ENCODE measurements at places on chromosomes 5 and 9.

DNA sequence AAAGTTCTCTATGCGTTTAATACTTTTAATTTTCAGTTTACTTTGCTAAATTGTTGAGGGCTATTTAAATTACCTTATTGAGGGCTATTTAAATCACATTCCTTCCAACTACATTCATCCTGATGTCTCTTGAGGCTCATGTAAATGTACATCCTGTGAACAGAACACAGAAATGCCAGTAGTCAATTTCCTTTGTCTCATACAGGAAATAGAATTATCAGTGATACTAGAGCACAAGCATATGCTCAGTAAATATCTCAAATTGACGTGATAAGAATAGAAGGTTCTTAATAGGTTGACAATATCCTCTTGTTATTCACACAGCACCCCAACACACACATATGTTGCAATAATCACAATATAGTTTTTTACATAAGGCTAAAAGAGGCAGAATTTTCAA is 449.0 kb downstream of the CYLC2 start:
- no peak for DNase-seq

DNA sequence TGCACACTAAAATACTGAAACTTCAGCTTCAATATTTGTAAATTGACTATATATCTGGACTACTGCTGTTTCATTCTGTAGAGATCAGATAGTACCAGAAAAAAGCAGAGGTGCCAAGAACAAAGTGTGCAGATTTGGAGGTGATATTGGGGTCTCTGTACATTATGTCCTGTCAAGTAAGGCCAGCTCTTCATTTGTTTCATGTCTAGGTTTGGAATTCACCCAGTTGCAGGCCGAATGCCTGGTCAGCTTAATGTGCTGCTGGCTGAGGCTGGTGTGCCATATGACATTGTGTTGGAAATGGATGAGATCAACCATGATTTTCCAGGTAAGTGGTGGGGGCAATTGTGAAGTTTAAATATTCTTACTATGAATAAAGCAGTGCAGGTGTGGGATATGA is 96.9 kb downstream of the NNT start:
- peak; percentile 14 for DNase-seq

DNA sequence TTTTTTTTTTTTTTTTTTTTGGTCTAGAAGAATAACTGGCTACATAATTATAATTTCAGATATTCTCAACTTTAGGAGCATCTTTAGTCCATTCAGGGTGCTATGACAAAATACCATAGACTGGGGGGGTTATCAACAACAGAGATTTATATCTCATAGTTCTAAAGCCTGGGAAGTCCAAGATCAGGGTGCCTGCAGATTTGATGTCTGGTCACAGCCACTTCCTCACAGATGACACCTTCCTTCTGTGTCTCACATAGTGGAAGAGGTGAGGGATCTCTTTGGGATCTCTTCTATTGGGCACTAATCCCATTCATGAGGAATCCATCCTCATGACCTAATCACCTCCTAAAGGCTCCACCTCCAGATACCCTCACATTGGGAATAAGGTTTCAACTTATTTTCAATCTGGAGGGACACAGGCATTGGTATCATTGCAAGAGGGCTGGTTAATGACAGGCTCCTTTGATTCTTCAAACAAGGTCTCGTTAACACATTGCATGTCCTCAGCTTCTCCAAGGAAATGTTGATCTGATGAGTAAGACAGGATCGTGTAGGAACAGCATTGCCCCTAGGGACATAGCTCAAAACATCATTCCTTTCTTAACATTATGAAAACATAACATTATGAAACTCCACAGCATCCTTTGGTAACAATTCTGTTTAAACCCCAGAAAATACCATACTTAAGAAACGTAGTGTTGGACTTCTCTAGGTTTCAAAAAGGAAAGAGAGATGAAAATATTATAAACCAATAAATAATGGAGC is 372.4 kb downstream of the SEMA5A start:
- DNase-seq = no peak

DNA sequence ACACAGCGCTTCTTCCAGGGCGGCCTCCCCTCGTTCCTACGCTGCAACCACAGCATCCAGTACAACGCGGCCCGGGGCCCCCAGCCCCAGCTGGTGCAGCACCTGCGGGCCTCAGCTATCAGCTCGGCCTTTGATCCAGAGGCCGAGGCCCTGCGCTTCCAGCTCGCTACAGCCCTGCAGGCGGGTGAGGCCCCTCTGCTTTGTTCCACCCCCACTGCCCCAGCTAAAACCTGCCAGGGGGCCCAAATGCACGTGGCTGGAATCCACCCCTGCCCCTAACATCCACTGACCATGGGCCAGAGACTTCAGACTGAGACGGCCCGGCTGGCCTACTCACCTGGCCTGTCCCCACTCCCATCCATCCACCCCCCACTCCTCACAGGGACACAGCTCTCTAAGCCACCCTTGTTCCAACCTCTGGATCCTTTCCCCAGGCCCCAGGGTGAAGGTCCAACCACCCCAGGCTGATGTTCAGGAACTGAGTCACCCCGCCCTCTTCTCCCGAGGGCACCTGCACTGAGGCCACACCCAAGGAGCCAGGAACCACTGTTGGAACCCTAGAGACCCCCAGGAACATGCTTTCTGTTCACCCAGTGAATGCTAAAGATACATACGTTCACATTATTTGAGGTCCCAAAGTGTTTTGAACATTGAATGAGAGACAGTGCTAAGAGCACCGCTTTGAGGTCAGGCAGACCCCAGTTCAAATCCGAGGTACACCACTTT is 18.9 kb upstream of the ASS1 start:
- DNase-seq = no peak

DNA sequence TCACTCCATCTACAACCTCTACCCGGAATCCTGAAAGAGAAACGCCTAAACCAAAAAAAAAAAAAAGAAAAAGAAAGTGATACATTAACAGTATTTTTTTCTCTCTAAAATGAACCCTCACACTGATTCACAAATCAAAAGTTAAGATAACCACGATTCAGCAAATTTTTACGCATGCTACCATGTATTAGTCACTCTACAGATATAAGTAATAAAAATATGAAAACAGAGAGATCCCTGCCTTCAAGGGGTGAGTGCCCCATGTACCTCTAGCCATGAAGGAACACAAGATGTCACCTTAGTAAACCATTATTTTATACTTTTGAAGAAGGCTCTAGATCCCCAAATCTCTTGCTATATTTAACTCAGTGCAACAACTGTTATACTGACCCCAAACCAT is 33.4 kb downstream of the CEMIP2 start:
- DNase-seq = no peak

DNA sequence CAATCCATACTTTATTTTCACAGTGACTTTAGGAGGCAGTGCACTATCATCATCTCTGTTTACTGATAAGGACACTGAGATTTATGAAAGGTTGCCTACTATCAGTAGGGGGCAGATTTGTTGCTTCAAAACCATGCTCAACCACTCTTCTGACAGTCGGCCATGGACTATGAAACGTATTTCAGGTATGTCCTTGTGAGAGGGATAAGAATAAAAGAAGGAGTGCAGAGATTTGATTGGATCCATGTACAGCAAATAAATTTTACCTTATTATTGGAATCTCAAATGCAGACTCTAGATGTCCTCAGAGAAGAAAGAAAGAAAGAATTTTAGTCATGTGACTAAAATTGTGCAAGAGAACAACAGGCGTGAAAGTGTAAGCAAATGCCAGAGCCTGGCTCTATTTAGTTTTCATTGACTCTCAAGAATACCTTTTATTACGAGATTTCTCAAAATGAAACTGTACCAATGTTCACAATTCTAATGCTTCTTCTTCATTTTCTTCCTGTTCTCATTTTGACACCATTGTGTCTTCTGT is 296.6 kb upstream of the RASA1 start:
- no peak for DNase-seq

- peak; percentile 26 for DNase-seq
Observed at GRCh38 chr9:35903049-35903448, 3.0 kb upstream of the HRCT1 start.

GRCh38 chr5:1762883-1763547 is 36.6 kb downstream of the MRPL36 start:
- DNase-seq = no peak

DNA sequence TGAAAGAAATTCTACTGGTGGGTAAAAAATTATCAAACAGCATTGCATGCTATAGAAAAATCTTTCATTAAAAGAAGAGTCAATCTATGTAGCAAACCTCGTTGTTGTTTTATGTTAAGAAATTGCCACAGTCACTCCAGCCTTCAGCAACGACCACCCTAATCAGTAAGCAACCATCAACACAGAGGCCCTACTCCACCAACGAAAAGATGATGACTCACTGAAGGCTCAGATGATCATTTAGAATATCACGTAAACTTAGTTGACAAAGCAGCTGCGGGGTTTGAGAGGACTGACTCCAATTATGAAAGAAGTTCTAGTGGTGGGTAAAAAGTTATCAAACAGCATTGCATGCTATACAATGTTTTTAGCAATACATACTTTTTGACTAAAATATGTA is 242.6 kb downstream of the DRD1 start:
- DNase-seq = no peak

DNA sequence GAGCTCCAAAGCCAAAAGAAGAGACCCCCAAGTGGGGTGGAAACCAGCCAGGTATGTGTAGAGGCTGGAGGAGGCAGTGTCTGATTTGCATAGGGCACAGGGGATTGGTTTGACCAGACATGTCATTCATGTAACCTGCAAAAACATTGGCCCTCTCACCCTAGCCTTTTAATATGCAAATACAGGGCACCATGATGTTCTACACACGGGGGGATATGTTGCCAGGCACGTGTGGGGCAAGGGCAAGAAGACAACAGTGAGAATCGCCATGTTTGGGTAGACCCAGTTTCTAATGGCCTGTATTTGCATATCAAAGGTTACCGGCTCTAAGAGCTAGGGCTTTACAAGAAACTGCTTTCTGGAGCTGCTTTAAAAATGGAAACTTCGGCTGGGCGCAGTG is 208.9 kb downstream of the GOLPH3 start:
- no peak for DNase-seq

DNA sequence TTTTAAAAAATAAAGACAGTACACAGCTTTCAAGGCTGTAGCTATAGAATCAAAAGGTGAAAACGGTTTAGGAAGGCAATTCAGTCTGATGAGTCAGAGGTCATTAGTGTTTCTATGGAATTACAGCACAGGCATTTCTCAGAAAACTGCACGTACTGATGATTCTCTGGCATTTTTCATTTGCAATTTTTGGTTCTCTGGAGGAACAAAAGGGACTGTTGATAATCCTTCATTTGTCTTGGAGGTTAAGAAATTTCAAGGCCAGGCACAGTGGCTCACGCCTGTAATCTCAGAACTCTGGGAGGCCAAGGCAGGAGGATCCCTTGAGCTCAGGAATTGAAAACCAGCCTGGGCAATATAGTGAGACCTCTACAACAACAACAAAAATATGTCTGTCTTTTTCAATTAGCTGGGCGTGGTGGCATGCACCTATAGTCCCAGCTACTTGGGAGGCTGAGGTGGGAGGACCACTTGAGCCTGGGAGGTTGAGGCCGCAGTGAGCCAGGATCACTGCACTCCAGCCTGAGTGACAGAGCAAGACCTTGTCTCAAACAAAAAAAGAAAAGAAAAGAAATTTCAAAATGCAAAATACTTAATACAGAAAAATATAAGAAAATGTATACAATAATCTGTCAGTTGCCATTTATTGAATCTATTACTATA is 27.3 kb downstream of the NR6A1 start:
- DNase-seq = no peak

DNA sequence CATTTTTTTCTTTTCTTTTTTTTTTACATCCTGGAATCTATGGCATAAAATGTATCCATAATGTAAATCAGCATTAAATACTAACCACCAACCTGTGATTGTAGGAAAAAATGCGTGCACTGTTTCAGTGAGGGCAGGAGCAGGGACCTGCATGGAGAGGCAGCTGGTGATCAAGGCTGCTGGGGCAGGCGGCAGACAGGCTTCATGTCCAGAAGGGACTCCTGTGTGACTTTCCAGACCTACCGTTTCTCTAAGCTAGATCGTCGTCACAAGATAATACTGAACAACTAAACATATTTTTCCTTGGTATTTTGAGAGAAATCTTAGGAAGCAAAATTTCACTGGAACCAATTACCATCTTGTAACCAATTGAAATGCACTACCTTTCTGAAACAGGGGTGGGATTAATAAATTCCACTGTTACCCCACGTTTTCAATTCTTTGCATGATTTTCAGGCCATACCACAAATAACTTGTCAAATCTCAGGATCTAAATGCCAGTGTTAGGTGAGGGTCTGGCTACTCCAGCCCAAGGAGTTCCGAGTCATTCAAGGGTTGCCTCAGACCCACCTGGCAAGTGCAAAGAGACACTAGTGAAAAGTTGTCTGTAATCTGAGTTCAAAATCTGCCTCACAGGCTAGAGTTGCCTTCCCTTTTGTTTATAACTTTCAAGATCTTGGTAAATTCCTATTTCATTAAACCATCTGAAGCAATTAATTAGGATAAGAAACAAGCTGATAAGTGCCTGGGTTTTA is 198.2 kb downstream of the SEMA5A start:
- DNase-seq = no peak

DNA sequence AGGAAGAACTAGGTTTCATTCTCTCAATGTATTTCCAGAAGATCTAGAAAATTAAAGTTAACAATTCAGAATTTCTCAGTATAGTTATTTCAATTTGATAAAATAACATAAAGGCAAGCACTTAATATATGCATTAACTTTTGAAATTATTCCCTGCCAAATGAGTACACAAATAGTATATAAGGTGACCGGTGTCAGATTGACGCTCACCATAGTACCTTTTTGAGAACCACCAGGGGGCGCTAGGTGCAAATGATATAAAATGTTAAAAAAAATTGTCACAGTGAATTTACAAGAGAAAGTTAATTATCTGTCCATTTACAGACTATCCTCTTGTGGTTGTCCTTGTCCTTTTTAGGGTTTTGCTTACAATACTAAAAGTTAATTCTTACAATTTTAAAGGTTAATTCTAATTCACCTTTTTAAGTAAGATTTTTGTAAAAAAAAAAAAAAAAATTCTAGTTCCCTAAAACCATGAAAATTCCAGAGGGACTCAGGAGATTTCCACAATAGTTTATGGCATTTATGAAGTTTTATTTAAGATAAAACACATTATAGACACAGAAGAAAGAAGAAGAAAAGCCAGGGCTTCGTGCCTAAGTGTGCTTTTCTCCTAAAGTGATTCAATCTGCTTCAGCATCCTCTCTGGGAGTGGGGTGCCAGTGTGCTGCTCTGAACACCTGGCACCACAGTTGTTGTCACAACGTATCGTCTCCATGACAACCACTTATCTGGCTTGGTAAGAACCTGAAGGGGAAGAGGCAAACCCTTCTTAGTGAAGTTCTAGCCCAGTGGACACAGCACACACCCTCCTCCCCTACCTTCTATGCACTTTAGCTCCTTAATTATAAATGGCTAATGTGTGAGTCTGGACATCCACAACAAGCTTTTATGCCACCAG is 1.7 kb downstream of the ADAMTS16 start:
- peak; percentile 36 for DNase-seq

GRCh38 chr9:99906403-99907207 is at the start of gene STX17:
STX17 (plus strand) TSS chr9:99906654; CDS start chr9:99915240, 8,586 bp downstream.
- no peak for DNase-seq

DNA sequence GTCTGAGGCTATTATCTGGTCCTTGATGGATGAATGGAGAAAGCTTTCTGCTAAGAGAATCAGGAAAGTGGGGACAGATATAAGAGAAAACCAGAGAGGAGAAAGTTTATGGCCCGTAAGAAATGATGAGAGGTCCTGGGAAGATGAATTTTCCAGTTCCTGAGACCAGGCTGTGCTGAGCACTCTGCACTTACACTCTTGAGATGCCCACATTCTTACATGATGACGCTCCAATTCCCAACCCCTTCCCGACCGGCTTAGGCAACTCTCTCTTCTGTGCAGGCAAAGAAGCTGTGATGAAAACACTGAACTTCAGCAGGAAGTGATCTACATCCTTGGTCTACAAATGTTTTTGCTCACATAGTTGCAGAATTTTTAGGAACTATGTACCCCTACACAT is 417.0 kb downstream of the ARHGEF28 start:
- peak; percentile 70 for DNase-seq

- DNase-seq = no peak
Observed at GRCh38 chr5:172910828-172911627, 48.2 kb upstream of the RPL26L1 start.

All from NCI-H446 treated with DMSO at 0.1 percent for 48 hours (cell line).